ENCODE measurements at places on chromosomes 1 and 21. TPM values are rescaled to one million over a fixed set of nuclear protein-coding genes. Genes with fewer than 3 reads are reported as not detected.

GRCh38 chr1:9628541-9629444, 22.7 kb upstream of the PIK3CD start:
- no peak overlapping the region for H3K4me3 ChIP-seq
- no peaks in the 10 kb centered on the region for H3K27me3 ChIP-seq
- peaks cover 14% of the 10 kb centered on the region for H3K4me1 ChIP-seq
- no peaks in the 10 kb centered on the region for H3K36me3 ChIP-seq
- no peak for DNase-seq

DNA sequence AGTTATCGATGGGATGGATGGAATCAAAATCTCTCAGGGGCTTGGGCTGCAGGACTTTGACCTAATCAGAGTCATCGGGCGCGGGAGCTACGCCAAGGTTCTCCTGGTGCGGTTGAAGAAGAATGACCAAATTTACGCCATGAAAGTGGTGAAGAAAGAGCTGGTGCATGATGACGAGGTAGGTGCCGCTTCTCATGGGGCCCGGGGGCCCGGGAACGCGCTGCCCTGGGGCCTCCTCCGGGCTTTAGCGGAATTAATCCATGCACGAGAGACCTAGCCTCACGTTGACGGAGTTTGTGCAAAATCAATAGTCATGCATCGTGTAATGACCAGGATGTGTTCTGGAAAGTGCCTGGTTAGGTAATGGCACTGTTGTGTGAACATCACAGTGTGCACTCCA, 43.8 kb downstream of the FAAP20 start:
- no peaks in the 10 kb centered on the region for H3K27me3 ChIP-seq
- DNase-seq: no peak
- no peaks in the 10 kb centered on the region for H3K4me1 ChIP-seq
- H3K36me3 ChIP-seq: no peaks in the 10 kb centered on the region
- H3K27ac ChIP-seq: no peak overlapping the region

Gene S100A1
- 1.4 TPM for total RNA-seq

- H3K4me1 ChIP-seq: no peaks in the 10 kb centered on the region
- DNase-seq: no peak
- no peaks in the 10 kb centered on the region for H3K36me3 ChIP-seq
- no peaks in the 10 kb centered on the region for H3K27me3 ChIP-seq
- no peak overlapping the region for H3K27ac ChIP-seq
Observed at GRCh38 chr1:212440419-212440818, 7.7 kb downstream of the NENF start.

All from ovary (tissue), 10 donors.